ENCODE measurements at places on chromosomes 13 and 19. TPM values are rescaled to one million over a fixed set of nuclear protein-coding genes. Genes with fewer than 3 reads are reported as not detected.

Gene ADGRE2
- total RNA-seq = not detected

Gene C19orf67
- not detected for total RNA-seq

Gene GSX1
- not detected for total RNA-seq

Gene ADPRHL1
- total RNA-seq = 2.3 TPM

Gene APOE
- total RNA-seq = 2,607 TPM

- DNase-seq = no peak
Observed at GRCh38 chr19:3692141-3693024, 7.9 kb downstream of the PIP5K1C start.

DNA sequence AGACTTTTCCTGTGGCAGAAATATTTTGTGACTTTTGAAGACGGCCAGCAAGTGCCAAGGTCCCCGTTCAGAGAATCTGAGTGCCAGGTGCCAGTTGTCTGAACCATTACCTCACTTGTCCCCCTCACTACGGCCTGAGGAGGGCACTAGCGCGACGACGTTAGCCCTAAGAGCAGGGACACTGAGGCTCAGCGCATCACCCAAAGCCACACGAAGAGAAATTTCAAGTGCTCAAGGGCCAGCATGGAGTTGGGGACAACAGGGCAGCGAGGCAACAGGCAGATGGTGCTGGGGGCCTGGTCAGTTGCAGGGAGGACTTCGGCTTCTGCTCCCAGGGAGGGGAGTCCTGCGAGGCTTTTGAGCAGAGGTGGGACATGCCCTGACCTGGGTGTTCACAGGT lies 9.5 kb upstream of the TYK2 start:
- no peak for DNase-seq

DNA sequence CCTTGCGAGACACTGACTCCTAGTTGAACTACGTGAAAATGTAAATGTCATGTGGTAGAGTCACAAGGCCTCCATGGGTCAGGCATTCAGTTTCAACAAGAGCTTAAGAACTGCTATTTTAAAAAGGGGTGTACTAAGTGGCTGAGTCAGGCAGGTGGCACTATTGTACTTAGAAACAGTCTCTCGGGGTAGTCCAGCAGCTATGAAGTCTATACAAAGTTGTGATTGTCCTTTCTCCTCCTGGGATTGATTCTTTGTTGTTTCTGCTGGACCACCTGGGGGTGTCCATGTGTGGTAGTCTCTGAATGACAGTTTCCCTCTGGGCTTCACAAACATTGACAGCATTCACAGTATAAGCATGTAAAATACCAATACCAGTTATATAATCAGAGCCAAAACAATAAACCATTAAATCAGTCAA lies 33.0 kb downstream of the UGGT2 start:
- peak; percentile 55 for DNase-seq

DNA sequence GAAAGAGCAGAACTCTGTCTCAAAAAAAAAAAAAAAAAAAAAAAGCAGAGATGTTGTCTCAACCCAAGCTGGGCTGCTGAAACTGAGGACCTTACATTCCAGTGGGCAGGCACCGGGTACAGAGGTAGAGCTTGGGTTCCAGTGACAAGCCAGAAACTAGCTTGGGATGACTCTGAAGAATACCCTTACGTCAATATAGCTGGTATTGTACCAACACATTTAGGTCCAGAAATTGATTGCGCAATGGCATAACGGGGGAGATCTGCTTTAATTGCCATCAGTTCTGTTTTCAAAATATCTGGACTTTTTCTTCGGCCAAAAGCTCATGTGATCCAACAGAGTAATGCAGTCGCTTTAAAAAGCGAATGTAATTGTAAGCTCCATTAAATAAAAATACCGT lies 103.1 kb upstream of the UBL3 start:
- DNase-seq = no peak

DNA sequence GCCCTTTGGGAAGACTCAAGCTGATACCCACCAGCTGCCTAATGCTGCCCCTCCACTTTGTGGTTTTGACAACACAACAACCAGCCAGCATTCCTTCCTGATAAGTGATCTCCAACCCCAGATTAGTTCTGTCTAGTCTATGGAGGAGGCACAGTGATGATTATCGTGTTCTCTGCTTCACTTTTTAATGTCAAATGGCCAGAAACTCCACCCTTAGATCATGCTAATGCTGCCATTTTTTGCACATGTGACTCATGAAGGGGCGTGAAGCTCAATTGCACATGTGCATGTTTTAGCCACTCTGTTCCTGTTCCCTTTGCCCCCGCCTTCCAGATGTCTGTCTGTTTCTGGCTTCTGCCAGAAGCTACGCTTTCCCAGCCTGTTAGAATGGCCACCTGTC lies 199.8 kb downstream of the COG6 start:
- DNase-seq = no peak

DNA sequence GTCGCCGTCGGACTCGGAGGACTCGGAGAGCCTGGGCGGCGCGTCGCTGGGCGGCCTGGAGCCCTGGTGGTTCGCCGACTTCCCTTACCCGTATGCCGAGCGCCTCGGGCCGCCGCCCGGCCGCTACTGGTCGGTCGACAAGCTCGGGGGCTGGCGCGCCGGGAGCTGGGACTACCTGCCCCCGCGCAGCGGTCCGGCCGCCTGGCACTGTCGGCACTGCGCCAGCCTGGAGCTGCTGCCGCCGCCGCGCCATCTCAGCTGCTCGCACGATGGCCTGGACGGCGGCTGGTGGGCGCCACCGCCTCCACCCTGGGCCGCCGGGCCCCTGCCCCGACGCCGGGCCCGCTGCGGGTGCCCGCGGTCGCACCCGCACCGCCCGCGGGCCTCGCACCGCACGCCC lies 2.5 kb upstream of the GRWD1 start:
- DNase-seq = no peak

DNA sequence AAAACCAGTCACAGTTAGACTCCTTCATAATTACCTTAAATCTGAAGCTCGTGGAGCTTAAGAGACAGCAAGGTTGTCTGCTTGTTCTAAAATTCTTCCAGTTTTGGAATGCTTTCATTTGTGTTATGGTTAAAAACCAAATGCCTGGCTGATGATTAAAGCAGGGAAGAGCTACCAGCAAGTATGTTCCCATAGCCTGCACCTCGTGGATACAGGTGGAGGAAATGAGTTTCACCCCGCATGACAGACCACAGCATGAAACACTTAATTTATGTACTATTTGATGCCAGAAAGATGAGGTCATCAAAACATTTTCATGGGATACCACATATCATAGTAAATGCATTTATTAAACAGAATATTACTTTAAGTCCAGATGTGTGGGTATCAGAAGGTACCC lies 416 bp upstream of the DOCK9 start:
- peak; percentile 46 for DNase-seq

DNA sequence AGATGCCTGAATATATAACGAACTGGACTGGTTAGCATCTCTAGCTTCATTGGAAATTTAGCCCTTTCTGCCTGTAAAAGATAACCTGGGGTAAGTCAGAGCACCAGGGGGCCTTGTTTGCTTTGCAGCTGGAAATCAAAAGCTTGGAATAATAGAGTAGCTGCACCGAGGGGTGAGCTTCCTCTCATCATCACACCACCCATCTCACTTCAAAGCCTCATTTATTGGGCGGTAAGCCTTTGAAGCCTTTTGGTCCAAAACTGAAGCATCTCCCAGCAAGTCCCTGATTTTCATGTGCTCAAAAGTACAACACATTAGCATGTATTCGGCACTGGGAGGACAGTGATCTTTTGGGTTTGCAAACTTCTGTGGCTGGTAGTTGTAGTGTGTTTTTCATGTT lies 405.1 kb downstream of the FOXO1 start:
- DNase-seq = no peak

DNA sequence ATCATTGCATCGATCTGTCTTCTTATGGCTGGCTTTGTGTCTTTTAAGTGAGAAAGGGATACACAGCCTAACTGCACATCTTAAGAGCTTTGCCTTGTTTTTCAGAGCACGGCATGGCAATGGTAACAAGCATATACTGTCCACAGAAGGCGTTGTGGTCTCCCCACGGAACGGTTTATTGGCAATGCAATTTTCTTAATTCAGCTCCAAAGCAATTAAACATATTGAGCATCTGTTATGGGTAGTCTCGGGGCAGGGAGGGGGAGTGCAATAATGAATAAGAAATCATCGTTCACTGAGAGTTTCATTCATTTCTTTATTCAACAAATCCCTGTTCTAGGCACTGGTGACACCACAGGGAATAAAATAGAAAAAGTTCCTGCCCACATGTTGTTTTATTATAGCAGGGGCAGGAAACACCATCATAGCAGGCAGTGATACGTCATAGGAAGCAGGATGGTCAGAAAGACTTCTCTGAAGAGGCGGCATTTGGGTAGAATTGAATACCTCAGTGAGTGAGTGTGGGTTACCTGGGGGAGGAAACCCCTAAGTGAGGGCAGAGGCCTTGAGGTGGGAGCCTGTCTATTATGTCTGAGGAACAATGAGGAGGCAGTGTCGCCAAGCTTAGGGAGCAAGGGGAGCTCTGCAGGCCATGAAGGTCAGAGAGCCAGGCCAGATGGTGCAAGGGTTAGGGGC lies 185.7 kb upstream of the KL start:
- DNase-seq = no peak

DNA sequence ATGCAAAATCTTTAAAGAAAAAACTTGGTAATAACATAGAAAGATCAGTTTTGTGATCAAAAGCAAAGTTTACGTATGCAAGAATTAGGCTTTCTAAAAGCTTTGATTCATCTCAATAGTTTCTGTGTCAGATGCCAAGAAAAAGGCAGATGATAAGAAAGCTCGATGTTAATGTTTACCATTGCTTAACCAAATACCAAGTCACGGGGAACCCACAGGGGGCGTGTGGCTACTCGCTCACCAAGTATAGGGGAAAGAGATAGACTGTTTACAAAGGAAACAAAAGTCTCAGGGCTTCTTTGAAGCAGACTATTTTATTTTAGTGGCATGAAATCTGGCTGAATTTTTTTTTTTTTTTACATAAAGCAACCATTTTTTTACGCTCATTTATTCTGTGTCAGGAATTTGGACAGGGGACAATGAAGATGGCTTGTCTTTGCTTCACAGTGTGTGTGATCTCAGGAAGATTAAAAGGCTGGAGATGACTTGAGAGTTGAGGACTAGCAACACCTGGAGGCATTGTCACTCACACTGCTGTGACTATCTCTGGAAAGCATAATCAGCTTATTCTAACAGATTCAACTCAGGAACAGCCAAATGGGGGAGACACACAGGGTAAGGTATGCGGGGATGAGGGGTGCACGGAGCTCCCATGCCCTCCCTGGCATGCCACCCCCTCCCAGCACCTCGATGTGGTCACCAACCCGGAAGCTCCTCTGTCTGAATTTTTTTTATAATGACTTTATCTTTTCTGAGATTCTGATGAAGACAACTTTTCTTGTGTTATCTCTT lies 24.9 kb downstream of the RCBTB1 start:
- no peak for DNase-seq

Measured in G401 (cell line).